ENCODE measurements at places on chromosomes 5 and 9.
A peak's percentile ranks its signal among the peaks of the same experiment; 100 is the strongest.

DNA sequence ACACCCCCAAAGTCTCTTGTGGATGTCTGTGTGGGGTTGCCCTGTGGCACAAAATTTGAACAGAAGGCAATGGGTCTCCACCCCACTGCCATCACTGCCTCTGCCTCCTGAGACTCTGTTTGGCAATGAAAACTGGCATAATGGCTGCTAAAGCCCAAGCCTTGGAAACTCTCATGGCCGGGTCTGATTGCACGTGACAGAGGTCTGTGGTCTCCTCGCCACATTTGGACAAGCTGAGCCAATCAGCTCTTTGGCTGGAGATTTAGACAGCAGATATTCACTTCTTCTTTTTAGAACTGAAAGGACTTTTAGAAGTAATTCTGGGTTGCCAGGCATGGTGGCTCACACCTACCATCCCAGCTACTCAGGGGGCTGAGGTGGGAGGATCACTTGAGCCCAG lies 5.5 kb downstream of the GGTA1 start:
- DNase-seq, result peak; percentile 31

- no peak for DNase-seq
Observed at GRCh38 chr5:142608081-142608480, 77.8 kb downstream of the FGF1 start.

DNA sequence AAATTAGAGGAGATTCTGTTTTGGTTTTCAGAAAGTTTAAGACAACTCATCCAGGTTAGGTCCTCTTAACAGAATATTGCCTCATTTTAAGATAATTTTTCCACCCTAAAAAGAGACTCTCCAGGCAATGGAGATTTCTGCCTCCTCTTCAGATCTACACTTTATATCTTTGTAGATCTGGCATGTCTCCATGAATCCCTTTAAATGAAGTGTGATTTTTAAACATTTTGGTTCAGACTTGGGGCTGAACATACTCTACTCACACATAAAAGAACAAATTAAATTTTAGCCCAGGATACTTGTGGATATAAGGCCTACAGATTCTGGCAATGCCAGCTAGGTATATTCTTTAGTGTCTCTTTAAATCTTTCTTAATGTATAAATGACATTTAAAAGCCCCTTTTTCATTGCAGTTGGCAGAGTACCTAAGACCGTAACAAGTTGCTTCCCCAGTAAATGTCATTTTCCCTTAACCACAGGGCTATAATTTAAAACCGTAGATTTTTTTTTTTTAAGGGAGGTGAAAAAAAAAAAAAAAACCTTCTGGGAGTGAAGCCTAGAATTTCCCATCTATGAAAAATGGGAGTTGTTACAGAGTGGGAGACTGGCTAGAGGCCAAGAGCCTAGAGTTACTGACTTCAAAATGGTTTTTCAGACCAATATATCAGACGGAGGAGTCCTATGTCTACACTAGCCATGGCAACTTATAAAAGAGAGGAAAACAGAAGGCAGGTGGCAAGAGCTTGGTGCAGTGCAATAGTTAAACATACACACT lies 207.8 kb upstream of the TARS1 start:
- DNase-seq, result no peak

- no peak for DNase-seq
Observed at GRCh38 chr5:66436721-66437120, 159.5 kb upstream of the MAST4 start.

DNA sequence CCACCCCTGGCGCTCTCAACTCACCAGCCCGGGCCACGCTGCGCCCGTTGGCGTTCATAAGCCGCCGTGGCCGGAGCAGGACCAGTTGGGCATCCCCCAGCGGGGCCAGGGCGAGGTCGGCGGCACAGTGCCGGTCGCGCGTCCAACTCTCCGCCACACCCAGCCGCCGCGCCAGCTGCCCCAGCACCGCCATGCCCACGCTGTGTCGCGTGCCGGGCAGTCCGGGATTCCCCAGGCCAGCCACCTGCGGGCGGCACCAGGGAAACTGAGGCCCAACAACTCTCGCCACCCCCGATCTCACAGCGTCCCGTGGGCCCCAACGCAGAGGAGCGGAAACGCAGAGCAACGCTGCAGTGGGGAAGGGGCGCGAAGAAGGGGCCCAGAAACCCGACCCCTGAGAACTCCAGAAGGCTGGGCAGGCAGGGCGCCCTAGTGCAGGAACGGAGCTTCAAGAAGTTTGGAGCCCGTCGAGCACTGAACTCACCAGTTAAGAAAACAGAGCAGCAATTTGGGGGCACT lies 453 bp downstream of the PTRH1 start:
- DNase-seq, result no peak

GRCh38 chr5:54722846-54723433 lies 205.4 kb downstream of the SNX18 start:
- DNase-seq, result no peak

DNA sequence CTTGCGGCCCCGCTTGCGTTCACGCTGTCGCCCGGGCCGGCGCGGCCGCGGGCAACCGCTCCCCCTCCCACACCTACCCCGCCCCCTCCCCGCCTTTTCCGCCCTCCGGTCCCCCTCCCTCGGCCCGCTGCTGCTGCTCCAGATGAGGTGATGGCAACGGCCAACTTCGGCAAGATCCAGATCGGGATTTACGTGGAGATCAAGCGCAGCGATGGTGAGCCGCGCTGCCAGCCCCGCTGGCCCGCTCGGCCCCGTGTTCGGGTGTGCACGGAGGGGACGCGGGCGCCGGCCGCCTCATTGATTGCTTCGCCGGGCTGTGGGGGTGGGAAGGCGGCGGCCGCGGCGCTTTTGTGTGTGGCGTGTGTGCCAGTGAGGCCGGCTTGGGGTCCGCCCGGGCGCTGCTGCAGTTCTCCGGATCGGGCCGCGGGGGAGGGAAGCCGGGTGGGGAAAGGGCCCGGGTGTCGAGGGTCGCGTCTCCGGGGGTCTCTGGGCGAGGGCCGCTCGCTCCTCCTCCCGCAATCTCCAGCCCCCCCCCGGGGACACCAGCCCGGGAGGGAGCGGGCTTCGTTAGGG lies 403 bp downstream of the KIF2A start:
- DNase-seq, result no peak

DNA sequence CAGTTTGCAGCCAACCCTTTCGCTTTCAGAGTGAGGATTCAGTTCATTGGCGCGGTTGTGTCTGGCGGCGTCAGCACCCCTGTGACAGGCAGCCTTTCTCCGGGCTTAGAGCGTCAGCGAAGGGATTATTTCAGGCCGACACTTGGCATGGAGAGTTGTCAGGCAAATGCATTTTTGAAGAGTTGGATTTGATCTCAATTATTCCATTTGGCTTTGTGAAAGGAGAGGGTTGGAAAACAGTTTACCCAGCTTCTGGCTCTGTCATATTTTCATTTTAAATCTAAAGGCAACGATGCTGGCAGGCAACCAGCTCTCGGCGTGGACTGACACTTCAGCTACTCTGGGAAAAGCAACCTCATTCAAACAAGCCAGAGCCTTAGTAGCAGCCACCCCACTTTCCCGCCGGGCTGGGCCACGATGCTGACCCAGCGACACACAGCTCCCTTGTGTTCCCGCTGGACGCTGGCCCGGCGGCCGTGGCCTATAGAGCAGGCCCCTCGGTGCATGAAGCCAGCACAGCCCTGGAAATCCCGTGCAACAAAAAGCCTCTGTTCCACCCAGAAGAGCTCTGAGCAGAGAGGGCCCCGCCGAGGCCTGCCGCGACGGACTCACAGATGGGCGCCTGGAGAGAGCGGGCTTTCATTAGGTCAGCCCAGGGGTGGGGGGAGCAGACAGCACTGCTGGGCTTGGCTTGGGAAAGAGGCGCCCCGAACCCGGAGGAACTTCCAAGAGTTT lies 28.9 kb upstream of the LPCAT1 start:
- DNase-seq, result peak; percentile 97

DNA sequence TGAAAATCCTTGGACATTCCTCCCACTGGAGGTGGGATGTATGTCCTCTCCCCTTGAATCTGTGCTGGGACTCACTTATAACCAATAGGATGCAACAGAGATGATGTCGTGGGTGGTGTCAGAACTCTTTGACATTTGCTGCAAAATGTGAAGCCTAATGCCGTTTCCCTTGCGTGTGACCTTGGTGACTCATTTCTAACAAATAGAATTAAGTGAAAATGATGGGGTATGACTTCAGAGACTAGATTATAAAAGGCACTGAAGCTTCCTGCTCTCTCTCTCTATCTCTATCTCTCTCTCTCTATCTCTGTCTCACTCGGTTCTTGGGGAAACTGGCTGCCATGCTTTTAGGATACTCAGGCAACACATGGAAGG lies 126.1 kb upstream of the STC2 start:
- no peak for DNase-seq

DNA sequence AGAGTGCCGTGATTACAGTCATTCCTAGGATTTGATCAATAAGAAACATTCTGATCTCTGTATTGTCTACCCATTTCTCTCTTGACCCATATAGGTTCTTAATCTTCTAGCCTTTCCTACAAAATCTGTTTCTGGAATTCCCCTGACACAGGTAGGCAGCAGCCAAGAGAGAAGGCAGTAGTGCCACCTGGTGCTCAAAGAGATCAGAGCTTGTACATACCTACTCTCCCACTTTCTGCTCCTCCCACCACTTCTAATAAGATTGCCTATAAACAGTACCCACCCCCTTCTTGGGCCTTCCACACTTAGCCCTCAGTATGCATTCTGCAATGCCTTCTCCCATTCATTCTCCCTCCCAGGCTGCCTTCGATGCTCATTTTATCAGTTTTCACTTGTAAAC lies 117.4 kb upstream of the RORB start:
- peak; percentile 9 for DNase-seq

GRCh38 chr5:124627815-124628595 lies 118.4 kb downstream of the ZNF608 start:
- no peak for DNase-seq

- DNase-seq, result peak; percentile 80
Observed at GRCh38 chr5:989961-990530, 18.6 kb upstream of the NKD2 start.

DNA sequence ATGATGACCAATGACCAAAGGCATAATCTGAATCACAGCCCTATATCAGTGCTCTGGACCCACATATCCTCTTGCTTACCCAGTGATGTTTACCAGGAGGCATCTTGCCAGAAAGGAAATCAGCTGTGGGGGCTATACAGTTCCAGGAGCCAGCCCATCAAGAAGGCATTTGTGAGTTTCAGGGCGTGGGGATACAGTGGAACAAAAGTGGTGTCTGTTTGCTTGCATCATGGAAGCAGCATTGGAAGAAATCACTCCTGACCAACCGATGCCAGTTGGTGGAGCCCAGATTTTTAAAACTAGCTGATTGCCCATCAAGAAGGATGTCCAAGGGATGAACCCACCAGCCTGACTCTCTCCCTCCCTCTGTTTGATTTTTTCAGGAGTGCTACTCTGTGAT lies 106.5 kb upstream of the EGFLAM start:
- DNase-seq, result no peak

- DNase-seq, result no peak
Observed at GRCh38 chr9:114591849-114592248, 4.3 kb downstream of the ATP6V1G1 start.

- DNase-seq, result peak; percentile 66
Observed at GRCh38 chr5:1503241-1504068, 20.3 kb downstream of the LPCAT1 start.

- DNase-seq, result no peak
Observed at GRCh38 chr5:73592551-73592950, 27.0 kb downstream of the UTP15 start.

- DNase-seq, result no peak
Observed at GRCh38 chr5:179616002-179616594, 7.4 kb downstream of the HNRNPH1 start.

DNA sequence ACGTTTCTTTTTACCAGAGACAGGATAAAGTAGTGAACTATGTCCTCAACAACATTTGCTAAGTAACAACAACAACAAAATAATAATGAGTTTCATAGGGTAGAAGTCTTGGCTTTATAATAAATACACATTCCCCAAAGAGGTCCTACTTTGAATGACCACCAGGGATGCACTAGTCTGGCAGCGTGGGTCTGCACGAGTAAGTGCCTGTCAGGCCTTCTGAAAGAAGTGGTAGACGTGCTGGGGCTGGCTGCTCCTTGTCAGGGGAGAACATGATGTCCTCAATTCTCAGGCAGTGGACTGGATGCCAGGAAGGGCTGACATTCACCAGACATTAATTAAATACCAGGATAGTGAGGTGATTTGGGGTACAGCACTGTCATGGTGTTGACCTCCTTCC lies 331.1 kb downstream of the TMEM38B start:
- no peak for DNase-seq

DNA sequence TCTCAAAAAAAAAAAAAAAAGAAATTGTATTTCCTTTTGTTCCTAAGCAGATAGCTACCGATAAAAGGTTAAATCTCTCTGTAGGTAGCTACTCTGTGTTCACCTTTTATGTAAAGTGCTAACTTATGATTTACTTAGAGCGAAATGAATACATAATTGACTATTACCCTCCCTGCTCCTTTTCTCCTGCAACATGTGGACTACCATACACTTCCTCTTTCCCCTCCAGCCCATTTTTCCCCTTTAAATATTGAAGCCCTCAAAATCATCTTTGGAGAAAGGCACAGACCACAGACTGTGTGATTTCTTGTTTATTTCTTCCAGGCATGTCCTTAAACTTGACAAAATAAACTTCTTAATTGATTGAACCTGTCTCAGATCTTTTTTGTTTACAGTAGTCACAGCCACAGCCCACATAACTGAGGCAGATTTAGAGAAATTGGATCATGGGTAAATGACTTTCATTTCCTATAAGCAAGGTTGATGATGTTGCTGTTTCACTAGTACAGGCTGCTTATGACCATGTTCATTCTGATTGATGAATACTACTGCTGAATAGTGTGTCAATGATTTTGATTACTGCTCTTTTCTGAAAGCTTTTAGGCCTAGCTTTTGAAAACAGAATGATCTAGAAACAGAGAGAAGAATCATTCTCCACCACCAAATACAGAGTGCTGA lies 59.2 kb downstream of the PHAX start:
- no peak for DNase-seq

DNA sequence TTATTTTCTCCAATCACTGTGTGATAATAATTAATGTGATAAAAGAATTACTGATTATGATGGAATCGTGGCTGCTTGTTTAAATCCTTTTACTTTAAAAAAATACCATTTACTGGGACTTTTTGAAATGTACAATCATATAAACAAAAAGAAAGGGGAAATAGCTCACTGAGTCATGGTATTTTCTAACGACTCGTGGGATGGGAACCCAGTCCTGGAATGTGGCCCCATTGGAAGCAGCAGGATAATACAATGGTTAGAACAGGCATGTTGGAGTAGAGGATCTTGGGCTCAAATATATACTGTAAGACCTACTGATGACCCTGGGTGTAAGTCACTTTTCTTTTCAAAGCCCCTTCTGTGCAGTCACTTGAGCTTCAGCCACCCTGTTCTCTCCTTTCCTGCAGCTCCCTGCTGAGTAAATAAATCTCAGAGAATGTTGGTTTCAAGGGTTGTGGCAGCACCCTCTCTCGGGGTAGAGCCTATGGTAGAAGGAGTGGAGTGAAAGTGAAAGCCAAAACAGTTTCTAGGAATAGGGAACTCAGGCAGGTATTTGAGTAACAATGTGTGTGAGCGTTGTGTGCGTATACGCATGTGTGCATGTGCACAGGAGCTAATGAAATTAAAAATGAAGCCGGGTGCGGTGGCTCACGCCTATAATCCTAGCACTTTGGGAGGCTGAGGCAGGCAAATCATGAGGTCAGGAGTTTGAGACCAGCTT lies 40.8 kb upstream of the LARP1 start:
- DNase-seq, result no peak

Data from Ammon's horn (tissue), 1 donor.